ENCODE measurements at places on chromosomes 7 and 10.

- DNase-seq = no peak
These were observed 99.8 kb downstream of the KCNMA1 start for GRCh38 chr10:77537720-77538373.

- no peak for DNase-seq
These were observed 37.9 kb upstream of the AFAP1L2 start for GRCh38 chr10:114442091-114442630.

DNA sequence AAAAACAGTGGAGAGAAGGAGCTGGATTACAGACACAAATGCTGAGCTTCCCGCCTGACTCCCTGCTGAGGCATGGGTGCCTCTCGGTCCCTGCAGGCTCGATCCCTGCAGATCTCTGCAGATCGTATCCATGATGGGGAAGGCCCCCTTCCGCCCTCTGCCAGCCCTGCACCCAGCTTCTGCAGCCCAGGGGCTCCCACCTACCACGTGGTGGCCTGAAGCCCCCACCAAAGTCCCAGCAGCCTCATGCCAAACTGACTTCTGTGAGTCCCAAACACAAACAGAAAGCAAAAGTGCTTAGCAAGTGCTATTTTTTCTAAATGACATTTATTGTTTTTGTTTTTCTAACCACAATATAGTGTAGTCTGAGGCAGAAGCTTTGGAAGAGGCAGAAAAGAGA, 127.1 kb upstream of the CHST15 start:
- DNase-seq = no peak

- DNase-seq = no peak
These were observed 7.8 kb upstream of the TRDMT1 start for GRCh38 chr10:17209302-17209701.

DNA sequence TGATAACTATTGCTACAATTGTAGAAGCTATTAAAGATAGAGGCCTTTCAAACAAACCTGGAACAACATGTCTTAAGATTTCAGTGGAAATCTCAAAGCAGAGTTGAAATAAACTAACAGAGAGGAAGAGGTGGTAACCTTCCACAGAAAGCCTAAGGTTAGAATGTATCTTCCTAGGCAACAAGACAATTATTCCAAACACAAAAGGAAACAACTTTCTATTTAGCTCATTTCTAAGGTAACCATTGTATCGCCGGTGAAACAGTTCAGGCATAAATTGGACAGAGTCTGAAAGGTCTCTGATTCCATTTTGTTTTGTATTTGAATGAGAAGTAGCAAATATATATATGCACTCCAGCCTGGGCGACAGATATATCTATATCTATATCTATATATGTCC, 30.7 kb upstream of the HYCC1 start:
- no peak for DNase-seq

- DNase-seq = no peak
These were observed 31.3 kb downstream of the LYZL2 start for GRCh38 chr10:30598105-30598776.

DNA sequence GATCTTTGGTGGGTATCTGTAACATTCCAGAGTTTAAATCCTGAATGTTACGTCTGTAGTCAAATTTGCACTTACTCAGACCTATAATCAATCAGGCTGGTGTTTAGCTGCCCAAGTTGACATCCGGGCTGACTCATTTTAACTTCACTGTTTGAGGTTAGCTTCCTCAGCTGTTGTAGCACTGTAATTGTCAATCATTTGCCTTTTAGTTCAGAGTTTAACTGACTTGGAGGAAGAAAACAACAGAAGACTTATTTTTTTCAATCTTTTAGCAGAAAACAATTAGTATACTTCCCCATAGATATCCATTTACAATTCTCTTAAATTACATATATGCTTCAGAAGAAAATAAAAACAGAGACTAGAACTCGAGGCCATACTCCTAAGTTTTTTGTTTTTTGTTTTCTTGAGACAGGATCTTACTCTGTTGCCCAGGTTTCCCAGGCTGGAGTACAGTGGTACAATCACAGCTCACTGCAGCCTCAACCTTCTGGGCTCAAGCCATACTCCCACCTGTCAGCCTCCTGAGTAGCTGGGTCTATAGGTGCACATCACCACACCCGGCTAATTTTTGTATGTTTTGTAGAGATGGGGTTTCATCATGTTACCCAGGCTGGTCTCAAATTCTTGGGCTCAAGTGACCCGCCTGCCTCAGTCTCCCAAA, 38.5 kb upstream of the LRRC17 start:
- DNase-seq = no peak

- no peak for DNase-seq
These were observed 1.7 kb downstream of the ARL5B start for GRCh38 chr10:18660816-18661431.

Measured in NT2/D1 (cell line).